ENCODE measurements at places on chromosomes 1 and 21.

- no peak overlapping the region for H3K4me3 ChIP-seq
- no peaks in the 10 kb centered on the region for H3K27me3 ChIP-seq
- H3K27ac ChIP-seq, result no peak overlapping the region
- no peak for DNase-seq
- H3K4me1 ChIP-seq, result no peaks in the 10 kb centered on the region
Measured at GRCh38 chr1:245873068-245873467, 634.0 kb downstream of the SMYD3 start.

- no peaks in the 10 kb centered on the region for H3K27me3 ChIP-seq
- DNase-seq, result no peak
- H3K4me3 ChIP-seq, result no peak overlapping the region
- no peaks in the 10 kb centered on the region for H3K36me3 ChIP-seq
- no peak overlapping the region for H3K27ac ChIP-seq
Measured at GRCh38 chr1:40389871-40390560, 16.5 kb downstream of the SMAP2 start.

- peaks cover 14% of the 10 kb centered on the region for H3K4me1 ChIP-seq
- no peaks in the 10 kb centered on the region for H3K27me3 ChIP-seq
- H3K27ac ChIP-seq, result peak overlapping the region; percentile 26
- DNase-seq, result peak; percentile 5
- no peak overlapping the region for H3K4me3 ChIP-seq
Measured at GRCh38 chr1:172360511-172360910, 60.0 kb upstream of the C1orf105 start.

DNA sequence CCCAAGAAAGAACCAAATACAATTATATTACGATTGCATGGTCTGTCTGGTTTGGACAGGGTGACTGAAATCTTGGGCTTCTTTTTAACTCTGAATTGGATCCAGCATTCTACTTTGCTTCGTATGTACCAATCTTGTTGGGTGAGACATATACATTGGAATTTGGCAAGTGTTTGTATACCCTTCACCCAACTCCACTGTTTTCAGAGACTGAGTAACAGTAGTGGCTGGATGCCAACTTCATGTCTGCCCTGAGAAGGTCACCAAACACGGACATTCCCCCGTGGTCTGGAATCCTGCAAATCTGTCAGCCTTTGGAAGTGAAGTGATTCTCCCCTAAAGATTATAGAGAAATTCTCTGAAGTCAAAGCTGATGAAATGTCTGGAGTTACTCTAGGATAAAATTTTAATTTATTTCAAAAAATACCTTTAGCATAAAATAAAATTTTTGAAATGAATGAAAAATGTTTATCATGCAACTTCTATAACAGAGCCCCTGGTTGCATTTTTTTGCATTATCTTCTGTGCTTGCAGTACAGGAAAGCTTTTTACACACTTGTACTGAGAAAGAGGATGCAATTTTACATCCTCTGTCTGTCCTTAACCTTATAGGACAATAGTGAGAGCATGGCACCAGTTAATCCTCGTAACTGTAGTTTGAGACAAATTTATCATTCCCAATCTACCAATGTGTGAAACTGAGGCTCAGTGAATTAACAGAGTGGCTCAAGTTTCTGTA, 201.8 kb downstream of the DISC1 start:
- H3K4me1 ChIP-seq, result no peaks in the 10 kb centered on the region
- no peaks in the 10 kb centered on the region for H3K27me3 ChIP-seq
- no peak for DNase-seq
- H3K36me3 ChIP-seq, result no peaks in the 10 kb centered on the region
- no peak overlapping the region for H3K4me3 ChIP-seq
- no peak overlapping the region for H3K27ac ChIP-seq

Data from prostate gland (tissue), 2 donors.